HT-29 (cell line): ENCODE measurements at places on chromosomes 6 and 20.

- DNase-seq: no peak
These were observed 35.6 kb downstream of the LRRC1 start for GRCh38 chr6:53830366-53830765.

- DNase-seq: no peak
These were observed 1.5 kb upstream of the SNRNP48 start for GRCh38 chr6:7588506-7588905.

DNA sequence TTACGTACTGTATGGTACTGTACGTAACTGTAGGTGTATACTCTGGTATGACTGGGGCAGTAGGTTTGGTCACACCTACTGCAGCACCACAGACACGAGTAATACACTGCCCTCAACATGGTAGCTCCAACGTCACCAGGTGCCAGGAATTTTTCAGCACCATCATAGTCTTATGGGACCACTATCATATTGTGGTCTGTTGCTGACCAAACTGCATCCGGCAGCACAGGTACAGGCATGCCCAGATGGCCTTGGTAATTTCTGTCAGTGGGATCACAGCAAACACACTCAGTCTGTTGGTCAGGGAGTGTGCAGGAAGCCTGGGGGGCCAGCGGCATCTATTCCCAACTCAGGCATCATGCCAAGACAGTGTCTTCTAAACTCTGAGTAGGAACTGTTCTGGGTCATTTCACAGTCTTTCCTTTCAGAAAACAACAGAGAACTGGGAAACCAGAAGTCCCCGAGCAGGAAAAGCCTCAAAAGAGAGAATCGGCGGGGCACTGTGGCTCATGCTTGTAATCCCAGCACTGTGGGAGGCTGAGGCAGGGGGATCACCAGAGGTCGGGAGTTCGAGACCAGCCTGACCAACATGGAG lies 5.8 kb downstream of the YTHDF1 start:
- DNase-seq: no peak

- DNase-seq: no peak
These were observed 24.0 kb upstream of the THBS2 start for GRCh38 chr6:169277619-169278018.

DNA sequence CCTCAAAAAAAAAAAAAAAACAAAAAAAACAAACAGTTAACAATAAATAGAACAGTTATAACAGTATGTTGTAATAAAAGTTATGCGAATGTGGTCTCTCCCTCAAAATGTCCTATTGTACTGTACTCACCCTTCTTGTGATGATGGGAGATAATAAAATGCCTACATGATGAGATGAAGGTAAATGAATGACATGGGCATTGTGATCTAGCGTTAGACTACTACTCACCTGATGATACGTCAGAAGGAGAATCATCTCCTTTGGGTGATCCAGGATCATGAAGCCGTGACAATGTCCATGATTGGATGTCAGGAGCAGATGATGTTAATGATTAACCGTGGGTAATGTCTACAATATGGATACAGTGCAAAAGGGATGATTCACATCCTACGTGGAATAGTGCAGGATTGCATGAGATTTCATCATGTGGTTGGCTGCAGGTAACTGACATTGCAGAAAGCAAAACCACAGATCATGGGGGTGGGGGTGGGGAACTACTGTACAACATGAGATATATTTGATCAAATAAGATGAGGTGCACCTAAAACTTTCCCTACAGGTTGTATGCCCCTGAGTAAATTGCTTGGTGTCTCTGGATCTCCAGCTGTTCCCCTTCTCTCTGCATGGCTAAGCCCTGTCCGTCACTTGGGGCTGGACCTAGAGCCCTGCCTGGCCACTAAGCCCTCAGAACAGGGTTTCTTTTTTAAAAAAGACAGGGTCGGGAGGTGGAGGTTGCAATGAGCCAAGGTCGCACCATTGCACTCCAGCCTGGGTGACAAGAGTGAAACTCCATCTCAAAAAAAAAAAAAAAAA lies 6.2 kb upstream of the RBCK1 start:
- DNase-seq: peak; percentile 82

DNA sequence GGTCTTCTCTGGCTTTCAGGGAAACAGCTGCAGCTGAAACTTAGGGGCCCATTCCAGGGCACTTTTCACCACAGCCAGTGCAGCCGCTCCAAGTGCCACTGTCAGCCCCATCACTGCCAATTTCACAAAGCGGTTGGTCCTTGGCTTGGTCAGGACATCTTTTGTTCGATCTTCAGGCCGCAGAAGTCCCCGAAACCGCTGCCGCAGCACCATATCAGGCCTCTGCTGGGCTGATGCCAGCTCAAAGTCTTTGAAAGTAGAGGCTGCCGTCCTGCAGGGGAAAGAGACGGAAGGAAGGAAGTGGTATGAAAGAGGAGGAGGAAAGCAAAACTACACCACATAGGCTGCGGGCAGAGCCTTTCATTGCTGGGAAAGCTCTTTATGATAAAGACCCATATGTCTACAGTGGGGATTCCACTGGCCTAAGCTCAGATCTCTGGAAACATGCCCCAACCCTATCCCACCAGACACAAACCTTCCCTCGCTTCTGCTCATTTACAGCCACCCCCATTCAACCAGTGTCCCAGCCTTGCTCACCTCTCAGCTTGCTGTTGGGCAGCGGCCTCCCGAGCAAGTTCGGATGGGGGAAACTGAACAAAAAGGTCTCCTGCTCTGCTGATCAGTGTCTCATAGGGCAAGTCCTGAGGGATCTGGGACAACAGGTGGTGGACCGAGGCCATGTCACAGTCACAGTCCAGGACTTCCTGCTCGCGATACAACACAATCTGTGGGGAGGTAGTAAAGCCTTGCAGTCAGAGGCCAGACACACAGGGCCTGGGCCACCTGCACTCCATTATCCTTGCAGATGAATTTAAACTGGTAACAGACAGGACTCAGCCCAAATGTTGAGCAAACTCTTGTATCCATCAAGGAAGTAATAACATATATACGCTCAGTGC lies 23.5 kb downstream of the TBC1D20 start:
- DNase-seq: no peak

GRCh38 chr6:152004896-152005295 lies 197.4 kb downstream of the ESR1 start:
- DNase-seq: no peak

- DNase-seq: no peak
These were observed 32.8 kb downstream of the KIF25 start for GRCh38 chr6:168030218-168030746.

- no peak for DNase-seq
These were observed 42.5 kb upstream of the THBS2 start for GRCh38 chr6:169296170-169296569.

- peak; percentile 66 for DNase-seq
These were observed 82.3 kb upstream of the RIPOR2 start for GRCh38 chr6:25017932-25018567.

DNA sequence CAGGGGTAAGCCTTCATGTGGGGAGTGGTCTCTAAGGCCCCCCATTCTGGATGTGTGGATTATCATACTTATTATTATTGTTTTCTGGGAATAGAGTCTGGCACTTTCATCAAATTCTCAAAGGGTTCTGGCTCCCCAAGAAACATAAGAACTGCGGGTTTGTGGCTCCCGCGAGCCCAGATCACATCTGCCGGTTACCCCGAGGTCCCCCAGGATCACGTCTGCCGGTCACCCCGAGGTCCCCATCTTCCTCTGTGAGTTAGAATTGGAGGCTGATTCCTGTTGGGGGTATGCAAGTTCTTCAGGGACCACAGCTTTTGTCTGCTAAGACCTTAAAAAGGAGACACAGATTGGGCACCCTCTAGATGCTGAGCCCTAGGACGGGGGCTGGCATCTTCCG lies 116.7 kb upstream of the FRMD1 start:
- no peak for DNase-seq

- DNase-seq: peak; percentile 30
These were observed 79.4 kb upstream of the SCAF8 start for GRCh38 chr6:154653853-154654252.

DNA sequence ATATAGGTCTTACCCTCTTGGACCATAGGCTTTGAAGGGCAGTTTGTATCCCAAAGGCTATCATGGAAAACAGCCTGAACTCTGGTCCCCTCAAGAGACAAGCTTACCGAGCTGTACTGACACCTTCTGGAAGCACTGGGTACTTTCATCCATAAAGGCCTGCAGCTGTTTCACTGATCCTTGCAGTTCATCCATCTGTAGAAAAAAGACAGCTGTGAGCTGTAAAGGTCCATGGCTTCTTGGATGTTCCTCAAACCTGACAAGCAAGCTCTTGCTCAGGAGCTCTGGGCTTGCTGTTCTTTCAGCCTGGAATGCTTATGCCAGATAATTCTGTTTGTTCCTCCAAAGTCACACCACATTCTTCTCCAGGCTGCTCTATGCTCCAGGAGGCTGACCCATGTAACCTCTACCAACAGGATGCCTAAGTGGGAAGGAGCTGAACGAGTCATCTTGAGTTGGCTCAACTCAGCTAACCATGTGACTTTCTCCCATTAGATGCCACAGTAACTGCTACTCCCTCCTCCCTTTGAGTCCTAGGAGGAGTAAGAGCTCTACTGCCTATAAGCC lies 8.8 kb upstream of the NDRG3 start:
- peak; percentile 93 for DNase-seq

GRCh38 chr6:72856801-72857200 lies 234.9 kb downstream of the KCNQ5 start:
- DNase-seq: no peak

GRCh38 chr6:95489185-95489863 lies 88.0 kb upstream of the MANEA start:
- no peak for DNase-seq

GRCh38 chr20:10610251-10610650 lies 63.5 kb downstream of the JAG1 start:
- DNase-seq: no peak

- DNase-seq: no peak
These were observed 228.3 kb downstream of the CLIC5 start for GRCh38 chr6:45787384-45787783.

DNA sequence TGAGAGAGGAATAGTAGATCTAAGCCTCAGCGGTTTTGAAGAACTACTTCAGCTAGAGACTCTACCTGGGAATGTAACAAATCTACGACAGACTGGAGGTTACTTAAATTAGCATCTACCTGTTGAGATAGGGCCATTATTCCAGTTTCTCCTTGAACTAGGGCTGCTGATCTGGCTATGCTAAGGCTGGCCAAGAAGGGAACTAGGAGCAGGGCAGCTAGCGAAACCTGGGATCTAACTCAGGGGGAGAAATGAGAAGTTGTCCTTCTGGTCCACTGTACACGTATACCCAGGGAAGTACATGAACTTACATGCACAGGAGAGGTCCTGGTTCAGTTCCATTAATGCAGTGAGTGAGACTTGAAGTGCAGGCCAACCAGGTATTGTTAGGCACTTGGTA lies 156.7 kb downstream of the TRIM27 start:
- DNase-seq: no peak

- no peak for DNase-seq
These were observed 164.2 kb upstream of the THEMIS start for GRCh38 chr6:128065072-128065471.

- peak; percentile 69 for DNase-seq
These were observed 131.2 kb upstream of the BTN3A2 start for GRCh38 chr6:26233649-26234420.

GRCh38 chr20:35772563-35773058 lies 796 bp downstream of the PHF20 start:
- DNase-seq: peak; percentile 20

- DNase-seq: no peak
These were observed 365.1 kb upstream of the SOX4 start for GRCh38 chr6:21228411-21228810.

DNA sequence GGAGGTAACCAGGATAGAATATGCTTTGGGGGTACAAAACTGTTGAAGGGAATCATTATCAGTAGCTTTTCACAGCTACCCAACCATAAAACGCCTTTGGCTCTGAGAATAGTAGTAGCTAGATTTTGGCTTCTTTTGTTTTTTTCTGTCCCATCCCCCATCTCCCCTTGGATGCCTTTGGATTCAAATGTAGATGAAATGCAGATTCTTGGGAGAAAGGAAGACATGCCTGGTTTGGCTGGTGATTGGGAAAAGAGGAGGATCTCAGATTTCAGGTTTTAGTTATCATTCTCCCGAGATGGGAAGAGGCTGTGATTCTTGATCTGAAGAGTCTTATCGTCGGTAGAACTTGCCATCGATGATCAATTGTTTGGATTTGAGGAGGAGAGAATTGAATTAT lies 3.5 kb upstream of the CDYL start:
- DNase-seq: no peak
